ENCODE measurements at places on chromosomes 12 and 14. TPM values are rescaled to one million over a fixed set of nuclear protein-coding genes. Genes with fewer than 3 reads are reported as not detected.

The ZBTB42 gene
- total RNA-seq: 3.2 TPM

The NKX2-8 gene
- total RNA-seq: 0.57 TPM

DNA sequence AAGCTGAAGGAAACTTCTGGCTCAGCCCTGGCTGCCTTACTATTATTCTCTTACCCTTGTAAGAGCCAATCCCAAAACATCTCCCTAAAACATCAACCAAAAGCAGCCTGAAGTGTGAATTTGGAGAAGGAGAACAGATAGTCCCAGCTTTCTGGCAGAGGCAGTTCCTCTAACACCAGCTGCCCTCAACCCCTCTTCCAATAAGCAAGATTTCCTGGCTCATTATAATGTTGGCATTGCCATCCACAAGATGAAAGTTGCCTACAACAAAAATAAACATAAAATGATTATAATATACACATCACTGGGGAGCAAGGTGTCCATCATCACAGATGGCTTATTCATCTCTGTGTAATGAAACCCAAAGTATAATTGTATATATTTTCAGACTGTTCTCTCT, 352.5 kb upstream of the CCDC196 start:
- no peak for ATAC-seq

DNA sequence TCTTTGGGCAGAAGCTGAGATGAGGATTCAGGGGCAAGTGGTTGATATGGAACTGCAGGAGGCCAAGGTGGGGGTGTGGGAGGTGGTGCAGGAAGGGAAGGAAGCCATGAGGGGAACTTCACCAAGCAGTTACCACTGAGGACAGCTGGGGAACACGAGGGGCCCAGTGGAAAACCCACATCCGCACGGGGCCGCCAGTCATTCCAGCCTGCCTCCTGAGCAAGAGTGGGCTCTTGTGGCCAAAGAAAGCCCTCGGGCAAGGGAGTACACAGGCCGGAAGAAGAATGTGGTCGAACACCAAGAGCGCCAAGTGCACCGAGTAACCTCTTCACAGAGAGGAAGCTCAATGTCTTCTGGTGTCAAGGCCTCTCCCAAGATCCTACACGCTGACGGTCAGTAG, 252.2 kb upstream of the FOXN3 start:
- no peak for ATAC-seq

- ATAC-seq: no peak
Observed at GRCh38 chr12:103944964-103945363, 14.8 kb downstream of the HSP90B1 start.

DNA sequence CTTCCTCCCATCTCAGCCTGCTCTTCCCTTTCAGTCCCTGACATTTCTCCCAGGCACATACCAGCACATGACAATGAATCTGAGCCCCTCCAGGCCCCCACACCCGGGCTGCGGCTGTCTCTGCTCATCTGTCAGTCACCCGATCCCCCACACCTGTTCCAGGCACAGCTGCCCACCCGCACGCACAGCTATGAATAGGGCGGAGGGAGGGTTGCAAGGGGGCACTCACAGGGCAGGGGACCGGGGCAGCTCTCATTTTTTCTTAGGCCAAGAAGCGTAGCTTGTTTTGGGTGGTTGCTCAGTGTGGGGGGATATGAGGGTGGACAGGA, 43.7 kb upstream of the TSPAN9 start:
- peak; percentile 0 for ATAC-seq

GRCh38 chr12:27604431-27604830, 80.4 kb downstream of the PPFIBP1 start:
- ATAC-seq: no peak

DNA sequence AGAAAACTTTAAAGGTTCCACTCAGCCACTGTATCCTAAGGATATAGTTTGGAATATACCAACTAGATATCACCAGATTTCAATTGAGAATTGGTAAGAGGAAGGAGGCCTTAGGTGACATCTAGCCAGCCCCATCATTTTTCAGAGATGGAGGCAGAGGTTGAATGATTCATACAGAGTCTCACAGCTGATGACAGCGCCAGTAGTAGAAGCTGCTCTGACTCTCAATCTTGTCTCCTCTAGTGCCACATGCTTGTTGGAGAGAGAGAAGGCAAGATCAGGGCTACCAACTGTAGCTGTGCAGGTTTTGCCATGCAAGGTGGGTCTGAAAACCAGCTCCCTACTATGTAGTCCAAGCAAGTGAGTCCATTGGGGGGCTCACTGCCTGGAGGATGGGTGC, 6.1 kb downstream of the FRMD6 start:
- ATAC-seq: peak; percentile 40

DNA sequence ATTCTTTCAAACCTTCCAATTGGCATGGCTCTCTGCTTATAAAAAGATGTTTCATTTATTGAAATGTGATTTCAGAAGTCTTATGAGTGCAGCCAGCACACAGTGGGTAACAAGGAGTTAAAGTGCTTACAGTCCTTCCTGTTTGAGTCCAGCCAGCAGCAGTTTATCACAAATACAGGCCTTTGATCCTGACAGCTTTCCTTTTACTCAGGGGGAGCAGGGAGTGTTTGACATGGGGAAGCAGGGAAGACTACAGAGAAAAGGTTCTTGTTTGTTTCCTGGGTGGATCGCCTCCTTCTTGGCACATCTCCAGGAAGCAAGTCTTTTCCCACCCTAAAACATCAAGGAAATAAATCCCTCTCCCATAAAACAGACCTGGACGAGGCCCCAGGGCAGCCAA, 216.1 kb downstream of the MSRB3 start:
- ATAC-seq: peak; percentile 56

All from motor neuron (in vitro differentiated cells).